ENCODE measurements at places on chromosomes 2 and 18.

DNA sequence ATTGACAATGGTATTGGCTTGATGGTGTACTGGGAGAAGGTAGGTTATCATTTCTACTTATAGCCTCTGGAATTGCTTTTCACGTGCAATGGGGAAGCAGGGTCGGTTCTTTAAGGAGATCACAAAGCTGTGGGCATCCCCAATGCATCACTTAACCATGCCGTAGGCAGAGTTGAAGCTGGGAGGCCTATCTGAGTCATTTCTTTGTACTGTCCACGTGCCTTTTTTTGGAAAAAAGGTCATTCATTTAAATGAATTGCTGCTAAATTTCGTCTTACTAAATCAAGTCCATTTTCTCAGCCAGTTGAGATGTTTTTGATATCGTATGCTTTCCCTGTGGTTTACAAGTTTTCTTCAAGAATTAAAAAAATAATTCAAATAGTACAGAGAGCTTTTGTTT, 17.2 kb upstream of the GYPC start:
- no peak for DNase-seq

- DNase-seq, result no peak
These were observed 378.7 kb downstream of the METTL4 start for GRCh38 chr18:2192562-2192961.

DNA sequence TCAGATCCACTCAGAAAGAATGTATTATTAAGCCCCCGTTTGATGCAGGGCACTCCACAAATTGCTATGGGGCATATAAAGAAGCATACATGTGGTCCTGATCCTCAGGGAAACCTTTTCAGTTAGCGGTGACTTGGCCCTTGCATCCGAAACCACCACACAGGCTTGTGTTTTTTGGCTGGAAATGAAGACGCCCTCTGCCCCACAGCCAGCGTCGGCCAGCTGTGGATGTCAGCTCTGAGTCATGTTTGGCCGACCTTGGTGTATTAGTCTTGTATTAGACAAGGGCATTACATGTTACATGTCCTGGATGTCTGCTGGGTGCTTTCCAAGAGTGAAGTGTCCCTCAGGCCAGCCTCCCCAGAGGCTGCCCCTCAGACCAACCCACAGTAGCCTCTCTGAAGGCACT, 107.6 kb upstream of the MAP3K20 start:
- DNase-seq, result no peak

GRCh38 chr18:25985707-25986394, 104.6 kb downstream of the SS18 start:
- no peak for DNase-seq

DNA sequence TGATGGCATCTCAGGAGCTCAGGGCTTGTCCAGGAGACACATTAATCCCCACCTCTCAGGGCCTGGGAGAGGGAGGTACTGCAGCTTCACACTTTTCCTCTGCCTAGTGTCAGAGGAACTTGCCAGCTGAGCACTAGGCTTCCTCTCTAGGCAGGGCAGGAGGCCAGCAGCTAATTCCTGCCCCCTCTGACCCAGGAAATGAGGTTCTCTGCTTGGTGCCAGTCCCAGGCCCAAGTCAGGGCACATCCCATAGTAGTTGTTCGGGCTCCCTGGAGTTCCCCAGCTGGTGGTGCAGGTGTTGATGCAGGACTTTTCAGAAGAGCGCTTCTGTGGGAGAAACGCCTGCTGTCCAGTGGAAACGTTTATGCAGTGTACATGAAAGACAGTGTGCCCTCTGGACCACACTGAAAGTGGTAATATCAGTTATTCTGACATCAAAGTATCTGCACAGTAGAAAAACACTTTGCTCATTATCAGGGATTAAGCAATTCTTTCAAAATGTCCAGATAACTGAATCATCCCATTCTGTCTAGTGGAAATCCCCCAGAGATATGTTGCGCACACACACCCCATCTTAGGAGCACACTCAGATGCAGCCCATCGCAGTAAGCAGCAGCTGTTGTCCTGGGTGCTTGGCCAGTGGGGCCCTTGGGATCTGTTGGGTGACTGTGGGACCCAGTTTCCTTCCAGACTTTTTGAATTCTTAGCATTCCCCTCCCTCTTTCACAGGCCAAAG, 17.8 kb upstream of the SCLY start:
- no peak for DNase-seq

DNA sequence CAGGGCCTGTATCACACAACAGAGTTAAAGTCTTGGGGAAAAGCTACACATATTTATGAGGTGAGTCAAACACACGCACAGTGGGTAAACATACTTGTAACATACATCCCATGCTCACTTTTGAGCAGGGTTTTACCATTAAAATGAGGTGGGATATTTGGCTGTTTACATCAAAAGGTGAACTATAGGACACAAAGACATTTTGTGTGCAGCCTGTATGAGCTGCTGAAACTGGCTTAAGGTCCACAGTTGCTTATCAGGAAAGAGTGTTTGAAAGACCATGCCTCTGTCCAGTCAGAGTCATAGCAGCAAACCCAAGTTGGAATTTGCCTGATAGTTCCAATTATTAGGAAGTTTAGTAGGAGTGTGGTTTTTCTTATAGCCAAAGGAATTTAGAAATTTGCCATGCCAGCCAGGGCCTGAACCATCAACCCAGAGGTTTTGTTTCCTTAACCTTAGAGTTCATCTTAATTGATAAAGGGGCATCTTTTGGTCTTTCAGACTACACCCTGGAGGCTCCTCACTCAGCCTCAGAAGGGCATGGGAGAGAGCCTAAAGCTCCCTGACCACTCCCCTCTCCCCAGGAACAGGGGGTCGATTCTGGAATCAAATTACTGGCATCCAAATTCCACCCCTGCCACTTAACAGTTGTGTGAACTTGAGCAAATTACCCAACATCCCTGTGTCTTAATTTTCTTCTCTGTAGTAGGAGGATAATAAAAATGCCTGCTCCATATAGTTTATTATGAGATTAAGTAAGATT, 29.9 kb upstream of the L3MBTL4 start:
- DNase-seq, result no peak

All from activated CD8-positive, alpha-beta memory T cell treated with anti-CD3 and anti-CD28 coated beads for 4 hours (primary cell).